ENCODE measurements at places on chromosomes 5 and 9.

DNA sequence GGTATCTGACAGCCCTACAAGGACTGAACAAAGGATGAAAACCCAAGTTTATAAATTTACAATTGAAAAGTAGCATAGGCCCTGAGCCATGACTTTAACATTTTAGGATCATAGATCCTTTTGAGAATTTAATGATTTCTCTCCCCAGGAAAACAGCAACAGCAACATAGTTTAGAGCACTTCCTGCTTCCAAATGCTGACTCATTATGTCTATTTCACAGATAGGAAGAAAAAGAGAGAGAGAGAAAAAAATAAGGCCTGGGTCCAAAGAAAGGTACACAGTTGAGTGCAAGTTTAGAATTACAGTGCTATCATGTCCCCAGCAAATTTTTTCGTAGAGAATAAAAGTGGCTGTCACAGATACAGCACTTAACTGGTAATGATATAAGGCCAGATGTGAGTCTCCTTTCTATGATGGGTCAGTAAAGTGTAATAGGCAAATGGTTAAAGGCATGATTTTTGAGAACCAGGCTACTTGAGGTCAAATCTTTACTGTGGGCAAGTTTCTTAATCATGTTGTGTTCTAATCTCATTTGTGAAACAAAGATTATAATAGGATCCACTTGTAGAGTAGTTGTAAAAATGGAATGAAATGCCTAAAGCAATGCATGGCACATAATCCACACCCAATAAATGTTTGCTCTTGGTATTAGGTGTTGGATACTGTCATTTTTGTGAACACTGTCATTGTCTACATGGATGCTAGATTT lies 12.3 kb upstream of the PPP2R2B start:
- no peak for DNase-seq

DNA sequence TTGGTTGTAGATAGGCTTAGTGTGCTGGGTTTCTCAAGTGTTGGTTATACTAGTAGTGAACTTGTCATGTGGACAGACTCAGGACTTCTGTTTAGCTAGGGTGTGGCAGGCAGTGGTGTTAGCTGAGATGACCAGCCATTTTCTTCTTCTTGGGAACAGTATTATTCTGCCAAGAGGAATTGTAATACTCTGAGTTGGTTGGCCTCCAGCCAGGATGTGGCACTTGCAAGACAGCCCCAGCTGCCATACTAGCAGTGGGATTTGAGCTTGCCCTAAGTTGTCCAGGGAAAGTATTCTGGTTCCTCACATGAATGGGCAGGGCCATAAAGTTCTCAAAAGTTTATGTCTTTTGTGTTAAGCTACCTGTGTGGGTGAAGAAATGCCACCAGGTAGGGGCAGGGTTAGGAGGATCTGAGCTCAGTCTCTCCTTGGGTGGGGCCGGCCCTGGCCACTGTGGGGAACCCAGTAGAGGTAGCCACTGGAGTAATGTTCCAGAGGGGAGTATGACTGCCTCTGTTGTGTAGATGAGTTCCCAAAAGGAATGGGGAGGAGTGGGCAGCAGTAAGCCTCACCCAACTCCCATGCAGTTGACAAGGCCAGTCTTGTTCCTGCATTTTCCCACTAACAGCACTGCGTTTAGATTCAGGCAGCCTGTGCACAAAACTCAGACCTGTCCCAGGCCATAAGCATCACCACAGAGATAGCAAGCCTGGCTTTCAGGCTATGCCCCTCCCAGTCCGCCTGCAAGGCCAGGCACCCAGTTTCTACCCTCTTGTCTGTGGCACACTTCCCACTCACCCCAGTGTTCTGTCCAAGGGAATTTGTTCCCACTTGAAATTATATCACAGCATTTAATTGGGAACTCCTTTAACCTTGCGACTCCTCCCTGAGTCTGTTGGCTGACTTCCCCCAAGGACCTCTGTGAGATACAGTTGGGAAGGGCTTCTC lies 250.7 kb downstream of the ANXA1 start:
- DNase-seq = no peak

- DNase-seq = no peak
These were observed 224.8 kb downstream of the MEF2C start for GRCh38 chr5:88657906-88658775.

- DNase-seq = no peak
These were observed 962 bp upstream of the NR6A1 start for GRCh38 chr9:124771867-124772679.

DNA sequence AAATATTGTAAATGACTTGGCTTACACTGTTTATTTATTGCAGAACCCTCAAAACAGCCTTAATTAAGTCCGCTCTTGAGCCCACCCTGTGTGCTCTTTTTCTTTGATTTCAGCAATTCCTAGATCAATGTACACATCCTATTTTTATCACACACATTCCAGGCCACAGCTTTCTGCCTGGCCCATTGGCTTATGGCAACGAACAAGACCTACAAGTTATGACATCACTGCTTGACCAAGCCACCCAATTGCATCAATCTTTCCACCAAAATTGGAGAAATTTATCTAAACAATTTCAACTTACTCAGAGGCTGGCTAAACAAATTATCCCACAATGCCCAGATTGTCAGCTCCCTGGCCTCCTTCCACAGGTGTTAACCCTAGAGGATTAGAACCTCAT lies 158.4 kb downstream of the CPLANE1 start:
- no peak for DNase-seq

- DNase-seq = no peak
These were observed 2.8 kb upstream of the DIPK1B start for GRCh38 chr9:136709454-136710109.

GRCh38 chr5:103245761-103246160 lies 12.8 kb upstream of the MACIR start:
- no peak for DNase-seq

DNA sequence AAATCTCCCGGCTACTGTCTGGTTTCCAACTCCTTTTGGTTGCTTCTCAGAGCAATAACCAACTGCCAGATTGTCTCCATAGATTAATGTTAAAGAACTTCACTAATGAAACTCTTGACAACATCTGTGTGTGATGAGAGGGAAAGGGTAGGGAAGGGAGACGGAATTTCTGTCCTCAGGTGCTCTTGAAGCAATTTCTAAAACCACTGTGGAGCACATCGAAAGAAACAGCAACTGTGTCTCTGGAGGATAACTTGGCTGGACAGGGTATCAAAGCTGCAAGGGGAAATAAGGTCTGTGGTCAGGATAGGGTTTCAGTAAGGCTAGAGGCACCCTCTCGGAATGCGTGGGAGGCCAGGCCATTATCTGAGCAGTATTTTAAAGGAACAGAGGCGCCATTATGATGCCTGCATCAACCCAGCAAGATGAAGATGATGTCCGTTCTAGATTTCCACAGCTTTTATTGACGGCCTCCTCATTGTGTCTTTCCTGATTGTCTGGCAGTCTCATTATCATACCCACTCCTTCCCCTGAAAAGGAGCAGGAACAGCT lies 76.6 kb downstream of the RORB start:
- DNase-seq = no peak

DNA sequence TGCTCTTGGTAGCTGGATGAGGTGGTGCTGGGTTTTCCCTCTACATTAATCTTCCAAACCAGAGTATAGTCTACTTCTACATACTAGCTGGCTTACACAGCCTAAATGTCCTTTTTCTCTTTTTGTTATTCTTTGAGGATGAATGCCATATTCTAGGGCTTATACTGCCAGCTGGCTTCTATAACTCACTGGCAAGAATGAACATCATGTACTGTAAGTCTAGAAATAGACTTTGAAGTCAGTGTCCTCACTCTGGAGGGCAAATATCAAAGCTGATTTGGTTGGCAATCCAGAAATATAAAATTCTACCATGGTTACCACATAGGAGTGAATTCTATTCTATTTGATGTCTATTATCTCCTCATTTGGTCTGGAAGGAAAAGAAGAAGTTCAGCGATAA lies 251.7 kb upstream of the TYRP1 start:
- no peak for DNase-seq

GRCh38 chr5:151295138-151295537 lies 8.4 kb downstream of the SLC36A3 start:
- DNase-seq = no peak

DNA sequence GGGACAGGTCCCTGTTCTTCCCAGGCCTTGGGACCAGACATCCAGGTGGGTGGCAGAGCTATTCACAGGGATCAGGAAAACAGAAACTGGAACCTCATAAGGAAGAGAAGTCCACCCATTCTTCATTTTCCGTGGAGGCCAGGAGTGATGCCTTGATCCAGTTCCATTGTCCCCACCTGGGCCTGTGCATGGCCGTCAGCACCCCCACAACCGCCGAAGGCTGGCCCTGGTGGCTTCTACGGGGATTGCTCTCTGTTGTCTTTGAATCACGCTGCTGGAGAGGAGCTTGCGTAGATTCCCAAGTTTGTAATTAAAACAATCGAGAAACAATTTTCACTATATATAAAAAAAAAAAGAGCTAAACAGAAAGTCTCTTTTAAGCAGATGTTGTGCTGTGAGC lies 134.4 kb downstream of the MVB12B start:
- DNase-seq = no peak

DNA sequence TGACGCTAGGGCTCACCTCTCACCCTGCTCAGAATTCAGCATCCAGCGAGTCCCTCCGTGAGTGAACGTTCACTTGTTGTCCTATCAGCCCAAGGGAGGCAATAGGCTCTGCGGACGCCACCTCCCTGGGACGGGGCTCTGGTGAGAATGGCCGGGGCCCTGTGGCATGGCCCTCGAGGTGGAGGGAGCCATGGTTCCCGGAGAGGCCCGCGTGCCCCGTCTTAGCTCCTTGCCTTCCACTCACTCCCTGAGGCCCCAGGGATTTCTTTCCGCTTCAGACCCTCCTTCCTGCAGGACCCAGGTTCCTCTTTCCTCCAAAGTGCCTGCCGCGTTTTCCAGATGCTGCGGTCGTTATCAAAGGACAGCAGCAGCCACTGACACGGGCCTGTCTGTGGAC lies 21.5 kb downstream of the EXOC3 start:
- no peak for DNase-seq

GRCh38 chr5:65530904-65531303 lies 32.1 kb downstream of the CENPK start:
- DNase-seq = no peak

DNA sequence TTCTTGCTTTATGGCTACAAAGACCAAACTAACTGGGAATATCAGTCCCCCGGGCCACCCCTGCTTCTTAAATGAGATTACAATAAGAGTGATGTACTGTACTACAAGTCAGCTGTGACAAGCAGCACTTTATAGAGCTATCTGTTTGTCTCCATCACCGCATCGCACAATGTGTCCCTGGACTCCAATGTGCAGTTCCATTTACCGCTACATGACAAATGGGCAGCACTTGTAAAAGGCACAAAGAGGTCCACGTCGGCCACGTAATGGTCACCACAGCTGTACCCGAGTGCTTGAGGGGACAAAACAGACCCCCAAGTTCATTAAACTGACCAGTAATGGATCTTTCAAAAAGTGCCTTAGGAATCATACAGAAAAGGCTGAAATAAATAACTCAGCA lies 54.1 kb downstream of the PSMB7 start:
- no peak for DNase-seq

DNA sequence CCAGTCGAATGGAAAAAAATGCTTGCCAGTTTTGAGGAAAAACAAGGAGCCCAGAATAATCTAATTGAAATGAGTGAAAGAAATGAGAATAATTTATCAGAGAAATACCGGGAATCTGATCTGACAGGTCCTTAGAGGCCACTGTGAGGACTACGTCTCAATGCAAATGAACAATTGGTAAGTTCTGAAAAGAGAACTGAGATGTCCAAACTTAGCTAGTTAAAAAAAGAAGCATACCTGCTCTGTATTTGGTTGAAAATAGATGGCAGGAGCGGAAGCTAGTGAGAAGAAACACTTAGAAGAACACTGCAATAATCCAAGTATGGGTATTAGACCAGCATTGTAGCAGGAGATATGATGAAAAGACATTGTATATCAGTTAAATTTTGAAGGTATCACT lies 161.2 kb downstream of the CDH9 start:
- DNase-seq = no peak

GRCh38 chr5:176744584-176744965 lies 65.8 kb upstream of the UNC5A start:
- DNase-seq = no peak

DNA sequence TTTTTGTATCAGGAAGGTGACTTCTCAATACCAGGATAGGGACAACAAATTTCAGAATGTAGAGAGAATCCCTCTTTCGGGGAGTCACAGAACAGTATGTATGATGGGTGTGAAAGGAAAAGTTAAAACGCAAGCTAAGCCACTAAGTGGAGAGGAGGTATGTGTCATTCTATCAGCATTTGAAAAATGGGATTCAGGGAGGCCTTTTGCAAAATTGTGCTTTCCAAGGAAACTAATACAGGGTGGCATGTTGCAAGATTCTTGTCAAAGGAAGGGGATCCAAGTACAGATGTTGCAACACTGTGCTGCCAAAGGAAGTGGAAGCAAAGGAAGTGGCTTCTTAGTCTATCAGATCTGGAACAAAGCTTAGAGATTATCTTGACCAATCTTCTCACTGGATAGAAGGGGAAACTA lies 12.6 kb upstream of the TNIP1 start:
- no peak for DNase-seq

DNA sequence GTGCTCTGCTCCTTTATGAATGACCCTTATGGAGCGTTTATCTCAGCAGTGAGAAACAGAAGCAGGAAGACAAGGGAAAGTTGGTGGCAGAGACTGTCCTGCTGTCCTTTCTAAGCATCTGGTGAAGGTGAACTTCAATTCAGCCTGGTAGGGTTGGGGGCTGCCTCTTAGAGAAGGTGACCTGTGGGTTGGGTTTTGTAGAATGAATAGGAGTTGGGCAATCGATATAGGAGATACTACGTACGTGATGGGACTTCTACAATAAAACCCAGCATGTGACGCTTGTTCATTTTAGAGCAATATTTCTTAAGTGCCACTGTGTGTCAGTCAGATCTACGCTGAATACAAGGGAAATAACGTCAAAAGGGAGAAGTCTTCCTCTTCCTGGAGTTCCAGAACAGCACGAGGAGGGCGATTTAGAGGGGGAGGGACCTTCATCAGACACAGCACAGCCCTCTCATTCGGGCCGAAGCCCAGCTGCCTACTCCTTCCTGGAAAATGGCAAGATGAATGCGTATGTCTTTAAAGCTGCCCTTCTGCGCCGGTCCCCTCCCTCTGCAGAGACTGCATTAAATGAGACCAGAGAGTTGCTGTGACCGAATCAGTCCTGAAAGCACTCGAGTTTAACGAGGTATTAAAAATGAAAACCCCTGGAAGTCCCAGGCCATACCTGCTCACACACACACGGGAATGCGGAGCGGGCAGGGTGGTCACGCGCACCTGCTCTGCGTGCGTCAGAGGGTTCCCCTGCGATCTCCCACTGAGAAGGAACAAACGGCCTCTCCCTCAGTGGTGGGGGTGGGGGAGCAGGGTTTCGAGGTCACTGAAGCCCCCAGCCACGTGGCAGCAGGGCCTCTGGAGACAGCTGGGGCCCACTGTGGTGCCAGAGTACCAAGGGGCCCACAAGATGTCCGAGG lies 85.3 kb upstream of the SARDH start:
- DNase-seq = no peak

- DNase-seq = no peak
These were observed 31.3 kb downstream of the GRAMD2B start for GRCh38 chr5:126454535-126454934.

DNA sequence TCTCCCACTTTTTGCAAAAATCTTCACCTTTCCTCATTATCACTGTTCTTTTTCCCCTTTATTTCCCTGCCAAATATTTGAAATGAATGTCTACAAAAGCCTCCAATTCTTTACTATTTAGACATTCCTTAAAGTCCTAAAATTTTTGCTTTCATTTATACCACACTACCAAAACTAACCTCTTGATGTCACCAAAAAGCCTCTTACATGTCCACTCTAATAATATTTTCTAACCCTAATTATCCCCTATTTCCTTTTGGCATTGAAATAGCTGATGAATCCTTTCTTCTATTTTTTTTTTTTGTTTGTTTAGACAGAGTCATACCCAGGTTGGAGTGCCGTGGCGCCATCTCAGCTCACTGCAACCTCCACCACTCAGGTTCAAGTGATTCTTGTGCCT lies 32.3 kb upstream of the NRG2 start:
- DNase-seq = no peak

Measured in stimulated activated CD8-positive, alpha-beta memory T cell treated with anti-CD3 and anti-CD28 coated beads, Interleukin-2, amount 100 ng/mL, for 1 hour (primary cell).